ENCODE measurements at places on chromosomes 7 and 10.
A peak's percentile ranks its signal among the peaks of the same experiment; 100 is the strongest.

DNA sequence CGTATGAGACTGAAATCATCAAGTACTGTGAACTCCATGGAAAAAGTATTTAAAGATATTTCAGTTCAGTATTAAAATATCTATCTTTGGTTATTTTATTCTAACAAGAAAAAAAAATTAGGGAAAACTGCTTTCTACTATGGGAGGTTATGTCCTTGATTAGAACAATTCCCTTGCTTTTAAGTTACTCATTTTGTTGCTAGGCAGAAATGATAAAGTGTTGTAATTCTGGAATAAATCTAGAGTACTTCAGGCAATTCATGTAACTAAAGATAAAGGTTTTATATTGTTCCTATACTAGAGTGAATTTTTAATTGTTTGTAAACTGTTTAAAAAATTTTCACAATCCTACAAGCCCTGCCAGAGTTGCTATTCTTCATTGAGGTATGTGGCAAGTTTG lies 92.0 kb downstream of the BBS9 start:
- DNase-seq = no peak

DNA sequence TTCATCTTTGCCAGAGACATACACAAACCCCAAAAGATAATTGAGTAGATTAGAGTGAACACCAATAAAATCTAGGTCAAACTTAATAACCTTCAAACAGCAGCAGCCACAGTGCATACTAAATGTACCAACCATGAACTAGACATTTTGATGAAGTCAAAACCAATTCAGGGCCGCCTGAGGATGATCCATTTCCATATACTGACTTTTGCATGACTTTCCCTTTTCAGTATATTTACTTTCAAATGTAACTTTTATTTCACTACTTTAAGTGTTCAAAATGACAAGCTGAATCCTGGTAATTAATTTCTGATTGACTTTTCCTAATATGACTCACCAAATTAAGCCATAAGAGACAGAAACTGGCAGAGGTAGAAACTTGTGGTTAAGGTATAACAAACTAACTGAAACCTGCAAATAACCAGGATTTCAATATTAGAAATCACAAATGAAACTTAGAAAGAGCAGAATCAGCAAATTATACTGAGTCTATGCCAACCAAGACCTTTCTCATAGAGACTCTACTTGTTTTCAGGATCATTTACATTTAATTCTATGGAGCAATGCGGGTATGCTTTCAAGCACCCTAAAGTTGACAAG lies 171.9 kb upstream of the LRRN3 start:
- DNase-seq = no peak

- DNase-seq = no peak
Measured at GRCh38 chr10:48456361-48456804, 148.5 kb downstream of the ARHGAP22 start.

DNA sequence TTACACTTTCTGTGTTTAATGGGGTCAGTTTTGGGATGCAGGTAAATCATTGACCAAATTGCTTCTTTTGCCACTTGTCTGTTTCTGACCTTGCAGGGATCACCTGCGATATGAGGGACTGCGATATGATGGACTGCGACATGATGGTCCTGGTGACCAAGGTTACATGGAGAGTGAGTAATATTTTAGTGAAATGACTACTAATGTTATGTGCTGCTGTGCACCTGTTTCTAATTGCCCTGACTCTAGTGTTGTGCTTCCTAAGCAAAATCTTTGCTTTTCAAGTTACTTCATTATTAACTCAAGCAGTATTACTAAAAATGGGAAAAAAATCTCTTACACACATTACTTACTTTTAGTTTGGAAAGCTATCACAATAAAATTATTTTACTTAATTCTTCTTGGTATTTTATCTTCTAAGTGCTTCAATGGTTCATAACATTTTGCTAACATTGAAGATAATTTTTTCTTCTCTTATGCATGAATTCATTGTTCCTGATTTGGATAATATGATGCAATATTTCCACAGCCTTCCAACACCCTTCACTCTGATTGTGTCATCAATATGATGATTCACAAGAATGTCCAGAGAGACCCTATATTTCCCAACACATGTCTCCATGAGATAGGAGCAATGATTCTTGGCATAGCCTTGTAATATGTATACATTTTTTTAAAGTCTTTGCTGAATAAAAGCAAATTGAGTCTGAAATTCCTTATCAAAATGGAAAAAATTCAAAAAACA lies 306.2 kb upstream of the AKR1E2 start:
- DNase-seq = no peak

- no peak for DNase-seq
Measured at GRCh38 chr7:127245002-127245401, 7.7 kb downstream of the GRM8 start.

- DNase-seq = no peak
Measured at GRCh38 chr7:19133886-19134285, 11.3 kb downstream of the FERD3L start.

- no peak for DNase-seq
Measured at GRCh38 chr7:128032605-128033235, 1.5 kb upstream of the LRRC4 start.

DNA sequence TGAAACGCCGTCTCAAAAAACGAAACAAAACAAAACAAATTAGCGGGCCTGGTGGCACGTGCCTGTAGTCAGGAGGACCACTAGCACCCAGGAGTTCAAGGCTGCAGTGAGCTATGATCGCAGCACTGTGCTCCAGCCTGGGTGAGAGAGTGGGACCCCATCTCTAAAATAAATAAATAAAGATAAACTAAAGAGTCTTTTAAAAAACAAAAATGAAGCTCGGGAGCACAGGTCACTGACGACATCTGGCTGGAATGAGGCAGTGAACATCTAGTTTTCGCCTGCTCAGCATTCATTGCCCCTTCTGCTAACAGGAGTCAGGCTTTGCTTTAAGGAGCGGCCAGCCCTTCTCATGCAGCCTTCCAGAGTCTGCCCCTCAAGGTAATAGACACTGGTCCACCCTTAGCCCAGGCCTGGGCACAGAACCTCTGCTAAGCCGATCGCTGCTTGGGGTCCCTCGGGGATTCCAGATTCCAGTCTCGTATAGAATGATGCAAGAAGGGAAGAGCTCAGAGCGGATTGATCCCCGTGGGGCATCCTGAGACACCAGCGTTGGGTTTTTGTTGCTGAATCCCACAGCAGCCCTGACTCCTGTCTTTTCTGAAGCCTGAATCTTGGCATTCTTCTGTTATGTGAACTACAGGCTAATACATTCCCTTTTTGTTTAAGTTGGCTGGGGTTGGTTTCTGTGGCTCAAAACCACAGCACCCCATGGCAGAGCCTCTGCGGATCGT lies 14.2 kb upstream of the FOXK1 start:
- DNase-seq = no peak

- DNase-seq = no peak
Measured at GRCh38 chr7:137960020-137960419, 41.9 kb downstream of the CREB3L2 start.

DNA sequence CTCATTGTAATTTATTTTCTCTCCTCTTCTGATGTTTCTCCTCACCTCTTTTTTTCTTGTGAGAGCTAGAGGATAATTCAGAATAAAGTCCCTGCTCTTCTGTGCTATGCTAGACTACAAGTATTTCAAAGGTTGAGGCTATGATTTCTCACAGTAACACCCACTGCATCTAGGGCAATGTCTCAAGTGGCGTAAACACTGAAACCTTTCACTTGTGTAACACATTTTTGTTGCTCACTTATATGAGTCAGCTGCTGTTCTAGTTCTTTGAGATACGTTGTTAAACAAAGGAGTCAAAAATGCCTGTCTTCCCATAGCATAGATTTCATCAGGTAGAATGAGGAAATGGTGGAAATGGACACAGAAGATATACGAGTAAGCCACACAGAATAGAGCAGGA lies 305.1 kb upstream of the PITRM1 start:
- no peak for DNase-seq

DNA sequence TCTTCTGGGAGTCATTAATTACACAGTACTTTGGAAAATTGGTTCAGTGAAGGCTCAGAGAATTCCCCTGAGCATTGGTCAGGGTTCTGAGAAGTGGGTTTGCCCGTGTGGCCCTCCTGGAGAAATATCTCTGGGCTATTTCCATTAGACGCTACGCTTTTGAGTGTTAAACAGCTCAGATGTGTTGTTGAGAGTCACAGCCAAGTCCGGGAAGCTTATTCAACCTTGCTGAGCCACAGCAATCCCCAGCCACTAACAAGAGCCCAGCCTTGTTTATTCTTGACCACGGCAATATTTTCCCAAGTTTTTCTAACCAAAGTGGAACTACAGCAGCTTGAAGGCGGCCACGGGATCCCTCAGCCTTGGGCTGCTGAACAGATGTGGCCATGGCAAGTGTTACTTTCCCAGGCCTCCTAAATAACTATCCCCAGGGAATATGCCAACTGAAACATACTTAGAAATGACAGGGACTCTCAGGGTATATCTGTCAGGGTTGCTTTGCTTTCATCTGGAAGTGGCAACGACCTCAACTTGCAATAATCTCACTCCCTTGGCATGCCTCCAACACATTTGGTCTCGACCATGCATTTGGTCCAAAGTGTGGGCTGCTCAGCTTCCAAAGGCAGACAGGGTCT lies 214.7 kb downstream of the EMX2 start:
- no peak for DNase-seq

DNA sequence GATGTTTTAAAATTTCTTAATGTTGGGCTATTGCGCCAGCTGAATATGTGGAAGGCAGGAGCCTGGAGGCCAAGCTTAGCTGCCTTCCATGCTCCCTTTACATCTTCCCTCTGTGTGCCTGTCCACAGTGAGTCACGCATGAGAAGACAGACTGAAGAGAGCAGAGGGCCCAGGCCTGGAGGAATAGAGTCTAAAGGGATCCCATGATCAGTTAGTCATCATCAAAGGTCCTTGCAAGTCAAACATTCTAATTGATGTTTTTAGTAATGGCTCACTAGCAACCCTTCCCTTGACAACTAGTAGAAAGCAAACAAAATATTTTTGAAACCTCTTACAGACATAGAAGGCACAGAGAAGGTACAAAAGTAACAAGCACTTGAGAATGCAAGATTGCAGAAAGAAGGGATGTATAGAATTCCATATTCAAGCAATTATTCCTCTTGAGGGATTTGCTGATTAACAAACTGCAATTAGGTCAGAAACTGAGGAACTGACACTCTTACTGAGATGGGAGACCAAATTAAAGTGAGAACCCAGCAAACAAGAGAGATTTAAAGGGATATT lies 30.7 kb upstream of the APBB1IP start:
- peak; percentile 14 for DNase-seq

GRCh38 chr7:85104432-85105205 lies 82.2 kb downstream of the SEMA3D start:
- DNase-seq = no peak

GRCh38 chr10:122279725-122280141 lies 8.6 kb downstream of the BTBD16 start:
- no peak for DNase-seq

DNA sequence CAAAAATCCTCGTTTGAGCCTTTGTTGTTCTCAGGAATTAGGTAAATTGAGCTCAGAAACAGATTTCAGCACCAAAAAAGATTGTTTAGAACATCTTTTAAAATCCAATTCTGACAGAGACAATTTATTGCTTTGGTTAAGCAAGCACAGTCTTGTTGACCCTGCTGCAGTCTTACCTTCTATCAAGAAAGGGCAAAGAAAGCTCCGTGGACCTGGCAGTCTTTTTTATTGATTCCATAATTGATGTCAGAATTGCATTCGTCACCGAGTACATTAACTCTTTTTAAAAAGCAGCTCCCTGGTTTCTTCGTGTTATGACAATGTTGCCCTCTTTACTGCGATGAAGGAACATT lies 334.8 kb downstream of the FGFR2 start:
- DNase-seq = no peak

DNA sequence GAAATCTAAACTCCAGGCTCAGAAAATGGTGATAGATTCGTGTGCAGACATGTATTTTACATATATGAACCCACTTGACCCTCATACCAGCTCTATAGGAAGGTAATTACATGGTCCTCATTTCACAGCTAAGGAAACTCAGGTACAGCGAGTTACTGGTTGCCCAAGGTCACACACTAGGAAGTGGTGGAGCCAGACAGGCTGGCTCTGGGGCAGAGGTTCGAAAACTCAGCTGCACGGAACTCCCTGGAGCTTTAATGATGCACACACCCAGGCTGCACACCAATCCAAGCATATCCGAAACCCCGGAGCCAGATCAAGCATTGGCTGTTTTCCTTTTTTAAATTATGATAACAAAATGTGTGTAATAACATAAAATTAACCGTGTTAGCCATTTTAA lies 172.4 kb downstream of the COBL start:
- no peak for DNase-seq

DNA sequence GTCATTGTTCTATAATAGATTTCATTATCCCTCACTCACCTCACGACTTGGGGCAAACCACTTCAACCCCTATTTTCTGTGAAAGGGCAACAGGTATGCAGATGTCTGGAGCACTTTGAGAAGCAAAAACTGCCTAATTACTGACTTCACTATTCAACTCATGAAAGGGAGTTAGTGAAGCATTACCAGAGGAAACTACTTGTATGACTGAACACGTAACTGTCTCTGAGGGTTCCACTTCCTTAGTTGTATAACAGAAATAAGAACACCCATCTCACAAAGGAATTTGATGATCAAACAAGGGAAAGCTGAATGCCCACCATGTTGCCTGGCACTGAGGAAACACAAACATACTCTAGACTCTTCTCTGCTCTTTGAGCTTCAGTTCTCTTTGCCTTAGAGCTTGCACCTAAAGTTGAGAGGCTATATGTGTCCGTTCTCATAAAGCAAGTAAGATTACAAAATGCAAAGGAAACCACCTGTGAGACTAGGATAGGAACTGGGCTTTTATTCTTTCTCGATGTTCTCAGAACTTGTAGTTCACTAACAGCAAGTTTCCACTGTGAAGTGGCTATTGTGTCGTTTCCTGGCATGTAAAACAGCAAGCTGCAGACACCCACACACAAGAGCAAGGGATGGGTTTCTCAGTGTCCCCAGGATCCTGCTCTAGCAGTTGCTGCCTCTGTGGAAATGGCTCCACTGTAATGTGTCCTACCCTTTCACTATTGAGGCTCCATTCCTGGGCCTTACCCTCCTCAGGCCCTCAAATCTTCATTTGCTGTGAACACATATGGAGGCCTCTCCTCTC lies 2.6 kb downstream of the TMEM243 start:
- no peak for DNase-seq

GRCh38 chr10:113278664-113279063 lies 274.2 kb upstream of the HABP2 start:
- no peak for DNase-seq

DNA sequence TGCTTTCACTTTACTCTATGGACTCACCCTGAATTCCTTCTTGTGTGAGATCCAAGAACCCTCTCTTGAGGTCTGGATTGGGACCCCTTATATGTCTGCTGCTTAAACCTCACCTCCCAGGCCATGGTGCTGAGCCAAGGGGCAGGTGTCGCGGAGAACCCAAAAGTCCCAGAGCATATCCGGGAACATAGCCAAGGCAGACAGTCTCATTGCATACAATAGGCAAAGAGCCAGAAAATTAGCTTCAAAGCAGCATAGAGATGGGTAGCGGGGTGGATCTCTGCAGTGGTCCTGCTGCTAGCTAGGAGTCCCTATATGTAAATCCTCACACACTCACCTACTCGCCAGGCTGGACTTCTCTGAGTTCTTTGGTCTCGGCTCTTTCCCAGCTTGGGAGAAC lies 5.5 kb downstream of the CCL24 start:
- no peak for DNase-seq

GRCh38 chr10:45439365-45439764 lies 65.3 kb downstream of the ALOX5 start:
- DNase-seq = no peak

- no peak for DNase-seq
Measured at GRCh38 chr7:24795407-24795767, 38.1 kb upstream of the GSDME start.

GRCh38 chr10:71816936-71817618 lies 34.0 kb downstream of the PSAP start:
- no peak for DNase-seq

Data from AG09319 (cell line).